Right hindlimb (tissue), 1 donor: ENCODE measurements at places on chromosomes 5 and 9.
A peak's percentile ranks its signal among the peaks of the same experiment; 100 is the strongest.

DNA sequence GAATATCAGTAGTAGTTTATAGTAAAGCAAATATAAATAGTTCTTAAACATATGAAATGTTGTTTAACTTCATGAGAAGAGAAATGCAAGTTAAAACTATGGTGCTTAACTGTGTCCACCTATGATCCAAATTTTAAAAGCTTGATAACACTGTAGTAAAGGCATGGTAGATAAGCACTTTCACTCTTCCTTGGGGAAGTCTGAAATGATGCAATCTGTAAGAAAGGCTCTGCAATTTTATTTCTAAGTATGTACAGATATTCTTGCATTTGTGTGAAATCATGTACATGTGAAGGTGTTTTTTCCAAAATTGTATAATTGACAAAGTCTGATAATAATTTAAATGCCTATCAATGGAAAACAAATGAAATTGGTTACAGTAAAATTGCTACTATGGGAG, 66.9 kb downstream of the SYK start:
- DNase-seq = no peak

GRCh38 chr5:146549615-146550014, 33.6 kb upstream of the GPR151 start:
- no peak for DNase-seq

DNA sequence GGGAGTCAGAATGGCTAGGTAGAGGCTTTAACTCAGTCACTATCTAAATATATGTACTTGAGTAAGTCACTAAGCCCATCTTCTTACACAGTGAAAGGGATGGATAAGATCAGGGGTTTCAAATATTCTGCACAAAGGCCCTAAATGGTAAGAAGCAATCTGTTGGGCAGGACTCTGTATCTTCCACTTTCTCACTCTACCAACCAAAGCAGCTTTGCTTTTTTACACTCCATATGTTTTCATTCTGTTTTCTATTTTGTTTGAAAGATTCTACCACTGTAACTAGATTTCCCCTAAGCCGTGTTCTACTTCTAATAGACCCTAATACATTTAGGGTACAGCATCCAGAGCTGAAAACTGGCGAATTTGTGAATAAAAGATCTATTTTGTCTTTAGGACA, 477.5 kb upstream of the NMUR2 start:
- no peak for DNase-seq

DNA sequence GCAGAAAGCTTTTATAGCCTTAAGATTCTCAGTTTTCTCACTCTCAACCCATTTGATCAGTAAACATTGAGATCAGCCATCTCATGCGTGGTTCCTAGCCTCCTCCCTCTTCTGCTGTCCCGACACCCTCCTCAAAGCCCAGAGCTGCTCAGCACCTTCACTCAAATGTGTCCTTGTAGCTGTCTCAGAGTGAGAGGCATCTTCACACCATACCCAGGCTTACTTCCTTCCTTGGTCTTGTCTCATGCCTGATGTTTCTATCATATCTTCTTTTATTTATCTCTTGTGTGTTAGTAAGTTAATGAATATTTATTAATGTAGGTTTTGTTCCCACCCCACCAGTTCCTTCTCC, 72.4 kb upstream of the SNX2 start:
- no peak for DNase-seq

DNA sequence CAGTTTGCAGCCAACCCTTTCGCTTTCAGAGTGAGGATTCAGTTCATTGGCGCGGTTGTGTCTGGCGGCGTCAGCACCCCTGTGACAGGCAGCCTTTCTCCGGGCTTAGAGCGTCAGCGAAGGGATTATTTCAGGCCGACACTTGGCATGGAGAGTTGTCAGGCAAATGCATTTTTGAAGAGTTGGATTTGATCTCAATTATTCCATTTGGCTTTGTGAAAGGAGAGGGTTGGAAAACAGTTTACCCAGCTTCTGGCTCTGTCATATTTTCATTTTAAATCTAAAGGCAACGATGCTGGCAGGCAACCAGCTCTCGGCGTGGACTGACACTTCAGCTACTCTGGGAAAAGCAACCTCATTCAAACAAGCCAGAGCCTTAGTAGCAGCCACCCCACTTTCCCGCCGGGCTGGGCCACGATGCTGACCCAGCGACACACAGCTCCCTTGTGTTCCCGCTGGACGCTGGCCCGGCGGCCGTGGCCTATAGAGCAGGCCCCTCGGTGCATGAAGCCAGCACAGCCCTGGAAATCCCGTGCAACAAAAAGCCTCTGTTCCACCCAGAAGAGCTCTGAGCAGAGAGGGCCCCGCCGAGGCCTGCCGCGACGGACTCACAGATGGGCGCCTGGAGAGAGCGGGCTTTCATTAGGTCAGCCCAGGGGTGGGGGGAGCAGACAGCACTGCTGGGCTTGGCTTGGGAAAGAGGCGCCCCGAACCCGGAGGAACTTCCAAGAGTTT, 28.9 kb upstream of the LPCAT1 start:
- DNase-seq = peak; percentile 86

DNA sequence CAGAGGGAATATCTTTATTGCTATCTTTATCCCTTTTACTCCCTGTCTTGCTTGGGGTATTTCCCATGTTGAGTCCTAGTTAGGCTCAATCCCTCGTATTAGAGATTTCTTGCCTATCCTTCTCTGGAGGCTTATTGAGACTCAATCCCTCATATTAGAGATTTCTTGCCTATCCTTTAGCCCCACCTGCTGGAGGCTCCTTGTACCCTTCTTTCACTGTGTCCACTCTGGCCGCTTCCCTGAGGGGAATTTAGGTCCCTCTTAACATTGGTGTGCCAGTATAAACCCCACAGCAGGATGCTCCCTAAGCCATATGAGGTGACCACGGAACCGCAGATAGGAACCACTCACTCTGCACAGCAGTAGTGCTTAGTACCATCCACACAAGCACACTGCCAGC, 110.7 kb upstream of the MAMDC2 start:
- DNase-seq = no peak

- DNase-seq = no peak
These were observed 96.4 kb downstream of the ACTL7B start for GRCh38 chr9:108759399-108759798.

DNA sequence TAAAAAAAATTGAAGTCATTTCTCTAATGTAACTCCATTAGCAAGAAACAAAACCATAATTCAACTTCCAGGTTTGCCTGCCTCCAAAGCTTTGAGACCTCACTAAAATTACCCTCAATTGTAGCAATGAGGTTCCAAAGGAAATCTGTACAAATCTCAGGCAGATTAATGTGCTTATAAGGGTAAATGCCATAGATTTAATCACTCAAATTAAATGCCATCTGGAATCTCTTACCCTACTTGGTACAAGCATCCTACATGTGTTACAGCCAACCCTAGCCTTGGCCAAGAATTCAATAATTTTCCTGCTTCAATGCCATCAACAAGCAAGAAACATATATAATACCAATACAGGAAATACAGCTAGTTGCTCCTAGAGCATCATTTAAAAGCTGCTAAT, 452.8 kb downstream of the RAB3C start:
- no peak for DNase-seq

GRCh38 chr5:109936996-109937395, 247.3 kb downstream of the MAN2A1 start:
- no peak for DNase-seq

- no peak for DNase-seq
These were observed 10.5 kb downstream of the GLRX start for GRCh38 chr5:95812074-95812471.

DNA sequence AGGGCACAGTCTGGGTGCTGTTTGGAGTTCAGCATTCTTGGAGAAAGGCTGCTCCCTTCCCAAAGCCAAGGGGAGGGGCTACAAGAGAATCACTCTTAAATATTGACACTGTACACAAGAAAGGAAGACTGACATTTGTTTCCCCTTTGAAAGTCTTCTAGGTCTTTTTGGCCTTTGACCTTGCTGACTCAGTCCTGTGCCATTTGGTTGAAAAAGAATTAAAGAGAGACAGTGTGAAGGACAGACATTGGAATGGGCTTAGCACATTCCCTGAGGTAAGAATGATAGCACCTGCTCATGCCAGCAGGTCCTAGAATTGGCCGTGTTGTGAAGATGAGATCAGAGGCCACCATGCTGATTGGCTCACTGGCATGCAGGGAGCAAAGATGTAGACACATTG, 271.4 kb upstream of the ZNF608 start:
- no peak for DNase-seq

DNA sequence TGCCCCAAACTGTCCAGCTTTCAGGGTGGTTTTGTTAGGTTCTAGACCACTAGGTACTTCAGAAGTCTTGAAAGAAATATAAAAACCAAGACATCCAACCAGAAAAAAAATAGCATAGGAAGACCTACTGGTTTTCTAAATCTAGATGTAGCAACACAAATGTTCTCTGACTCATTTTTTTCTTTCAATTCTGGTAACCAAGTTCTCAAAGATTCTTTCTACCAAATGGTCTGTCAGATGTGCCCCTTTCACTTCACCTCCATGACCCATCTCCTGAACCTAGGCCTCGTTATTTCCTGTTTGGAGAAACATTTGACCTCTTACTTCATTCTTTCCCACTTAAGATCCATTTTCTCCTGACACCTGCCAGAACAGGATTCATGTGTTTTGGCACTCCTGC, 355.3 kb downstream of the KIAA0825 start:
- no peak for DNase-seq

DNA sequence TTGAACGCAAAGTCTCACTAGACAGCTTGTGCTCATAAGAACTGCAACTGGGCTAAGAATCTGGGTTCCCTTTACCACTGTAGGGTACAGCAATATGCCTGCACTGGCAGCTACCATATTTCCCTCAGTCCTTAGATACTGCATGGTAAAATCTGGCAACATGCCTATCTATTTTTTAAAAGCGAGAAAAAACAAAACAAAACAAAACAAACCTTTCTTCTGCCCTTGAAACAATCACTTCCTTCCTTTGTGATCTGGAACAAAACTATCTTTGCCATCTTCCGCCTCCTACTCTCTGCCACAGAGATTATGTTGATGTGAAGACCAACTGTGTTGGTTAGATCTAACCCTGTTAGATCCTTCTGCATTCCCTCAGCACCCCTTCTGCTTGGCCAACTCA, 242.9 kb downstream of the EBF1 start:
- DNase-seq = no peak

DNA sequence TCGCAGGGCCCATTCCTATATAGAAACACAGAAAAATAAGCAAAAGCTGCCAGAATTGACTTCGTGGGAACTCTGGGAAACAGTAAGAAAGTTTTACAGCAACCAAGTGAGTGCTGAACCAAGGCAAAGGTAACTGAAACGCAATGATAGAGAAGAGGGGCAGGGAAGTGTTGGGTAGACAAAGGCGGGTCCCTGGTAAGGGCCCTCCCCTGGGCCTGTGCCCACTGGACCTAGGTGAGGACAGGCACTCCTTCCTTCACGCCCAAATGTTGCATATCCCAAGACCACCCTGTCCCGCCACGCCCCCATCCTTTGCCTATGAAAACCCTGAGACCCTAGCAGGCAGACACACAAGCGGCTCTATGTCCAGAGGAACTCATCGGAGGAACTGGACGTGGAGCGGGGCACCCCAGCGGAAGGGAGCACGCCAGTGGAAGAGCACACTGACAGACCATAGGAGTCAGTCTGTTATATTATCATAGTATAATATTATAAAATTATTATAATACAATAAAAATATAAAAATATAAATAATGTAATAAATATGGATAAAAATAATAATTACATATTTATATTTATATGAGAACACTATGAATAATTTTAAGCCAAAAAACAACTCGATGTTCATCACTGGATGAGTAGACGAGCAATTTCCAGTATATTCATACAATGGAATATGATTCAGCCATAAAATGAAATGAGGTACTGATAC, 27.9 kb downstream of the CDKN2A start:
- no peak for DNase-seq

GRCh38 chr9:125915606-125916005, 168.4 kb downstream of the PBX3 start:
- no peak for DNase-seq

DNA sequence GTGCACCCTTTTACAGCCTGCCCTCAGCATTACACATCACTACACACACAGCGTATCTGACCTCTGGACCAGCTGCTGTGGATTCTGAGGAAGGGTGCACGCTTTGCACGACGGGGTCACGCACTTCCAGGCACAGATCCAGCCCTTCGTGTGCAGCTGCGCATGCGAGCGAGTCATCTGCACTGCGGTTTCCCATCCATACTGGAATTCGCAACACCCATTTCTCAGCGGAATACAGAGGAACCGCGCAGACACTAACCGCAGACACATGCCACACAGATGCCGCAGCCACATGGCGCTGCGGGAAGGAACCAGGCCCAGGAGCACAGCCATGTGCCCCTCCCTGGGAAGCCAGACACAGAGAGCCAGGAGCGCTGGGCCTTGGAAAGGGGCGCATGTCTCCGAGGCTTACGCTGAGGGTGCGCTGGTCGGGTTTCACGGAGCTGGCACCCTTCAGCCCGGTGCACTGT, 43.5 kb downstream of the PNPLA7 start:
- no peak for DNase-seq

DNA sequence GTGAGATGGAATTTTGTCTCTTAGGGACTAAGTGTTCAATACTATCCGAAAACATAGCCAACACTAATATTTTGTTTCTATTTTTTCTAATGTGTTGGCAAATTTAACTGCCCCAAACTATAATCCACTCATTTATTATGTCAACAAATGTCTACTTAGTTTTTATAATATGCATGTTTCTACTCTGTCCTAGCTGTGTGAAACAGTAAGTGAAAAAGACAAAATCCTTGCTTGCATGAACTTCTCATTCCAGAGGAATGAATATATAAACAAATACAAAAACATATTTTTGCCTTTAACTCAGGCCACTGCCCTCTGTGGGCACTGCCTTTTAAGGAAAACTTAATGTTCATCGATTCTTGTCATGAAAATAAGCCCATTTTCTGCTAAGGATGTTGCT, 1275.4 kb upstream of the CDH18 start:
- DNase-seq = no peak

DNA sequence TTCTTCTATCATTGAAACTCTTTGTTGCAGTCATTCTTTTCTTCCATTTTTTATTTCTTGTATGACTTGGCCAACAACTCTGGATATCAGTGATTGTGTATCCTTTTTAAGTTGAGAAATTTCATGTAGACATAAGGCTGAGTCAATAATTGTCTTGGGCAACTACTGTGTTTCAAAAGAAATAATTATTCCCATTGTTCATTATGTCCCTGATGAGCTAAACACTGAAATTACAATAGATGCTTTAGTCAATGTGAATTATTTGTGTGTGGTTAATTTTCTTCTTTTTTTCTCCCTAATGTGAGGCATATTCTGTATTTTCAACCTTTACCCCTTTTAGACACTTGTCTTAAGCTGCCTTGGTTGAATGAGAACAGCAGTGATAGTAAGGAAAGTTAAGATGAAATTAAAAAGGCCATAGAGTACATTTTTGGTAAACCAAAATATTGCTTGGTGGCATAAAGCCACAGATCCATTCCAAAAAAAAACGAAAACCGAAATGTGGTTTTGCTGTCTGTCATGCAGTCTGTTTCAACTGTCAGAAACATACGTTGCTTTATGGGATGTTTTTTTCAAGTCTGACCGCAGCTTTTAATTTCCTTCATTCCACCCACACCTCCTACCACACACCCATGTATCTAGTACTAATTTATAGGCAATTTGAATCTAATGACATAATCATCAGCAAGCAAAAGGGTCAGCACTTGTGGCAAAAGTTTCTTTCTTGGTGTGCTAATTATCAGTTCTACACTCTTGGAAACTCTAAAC, 21.1 kb downstream of the TLE4 start:
- DNase-seq = no peak
